ENCODE measurements at places on chromosomes 7 and 10.

- no peak for DNase-seq
Observed at GRCh38 chr7:50211130-50212015, 93.1 kb upstream of the IKZF1 start.

- no peak for DNase-seq
Observed at GRCh38 chr7:129748356-129749109, 137.0 kb downstream of the NRF1 start.

DNA sequence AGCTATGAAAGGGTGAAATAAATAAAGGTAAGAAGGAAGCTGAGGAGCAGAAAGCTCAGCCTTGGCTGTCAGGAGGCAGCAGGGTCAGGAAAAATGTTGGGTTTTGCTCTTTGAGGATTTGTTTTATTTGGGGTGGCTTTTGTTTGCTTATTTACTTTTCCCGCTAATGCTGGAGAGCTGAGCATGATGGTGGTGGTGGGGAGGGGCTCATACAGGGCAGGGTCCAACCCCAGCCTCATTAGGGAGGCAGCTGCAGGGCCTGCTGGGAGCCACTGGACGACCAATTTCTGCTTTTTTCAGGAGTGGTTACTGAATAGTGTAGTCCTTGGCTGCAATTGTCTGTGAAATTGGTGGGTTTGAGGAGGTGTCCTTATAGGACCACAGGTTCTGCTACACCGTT is 36.3 kb downstream of the CCM2 start:
- DNase-seq = no peak

- DNase-seq = no peak
Observed at GRCh38 chr7:13751766-13752165, 237.7 kb downstream of the ETV1 start.

- DNase-seq = no peak
Observed at GRCh38 chr7:50095634-50096033, 2.6 kb upstream of the ZPBP start.

DNA sequence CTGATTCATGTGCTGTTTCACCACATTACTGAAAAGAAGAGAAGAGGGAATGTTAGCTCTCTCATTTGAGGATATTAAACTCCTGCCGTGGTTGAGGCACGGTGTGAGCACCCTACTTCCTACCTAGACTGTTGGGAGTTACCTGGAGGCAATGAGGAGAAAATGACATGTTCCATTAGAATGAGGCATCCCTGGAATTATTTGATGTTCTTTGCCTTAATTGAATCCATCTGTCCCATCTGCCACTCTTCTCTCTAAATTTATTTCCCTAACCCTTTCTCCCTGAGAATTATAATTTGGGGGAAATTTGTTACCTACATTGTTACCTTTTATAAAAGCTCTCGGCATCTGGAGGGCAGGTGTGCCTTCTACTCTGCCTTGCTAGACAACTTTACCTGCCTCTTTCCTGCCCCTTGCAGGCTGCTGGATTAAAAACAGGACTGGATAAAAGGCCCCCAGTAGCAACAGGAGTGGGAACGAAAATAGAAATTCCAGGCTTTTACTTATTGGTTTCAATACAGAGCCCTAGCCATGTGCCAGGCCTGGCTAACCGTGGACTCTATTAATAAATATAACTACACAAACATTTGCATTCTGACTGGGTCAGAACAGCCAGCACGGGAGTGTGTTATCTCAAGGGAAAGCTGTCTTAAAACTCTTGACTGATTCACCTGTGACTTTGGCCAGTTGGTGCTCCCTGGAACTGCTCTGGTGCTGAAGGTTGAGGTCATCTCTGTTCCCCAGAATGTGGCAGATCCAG is 4.4 kb upstream of the ATXN7L1 start:
- no peak for DNase-seq

GRCh38 chr10:58797356-58797755 is 284.7 kb downstream of the BICC1 start:
- no peak for DNase-seq

DNA sequence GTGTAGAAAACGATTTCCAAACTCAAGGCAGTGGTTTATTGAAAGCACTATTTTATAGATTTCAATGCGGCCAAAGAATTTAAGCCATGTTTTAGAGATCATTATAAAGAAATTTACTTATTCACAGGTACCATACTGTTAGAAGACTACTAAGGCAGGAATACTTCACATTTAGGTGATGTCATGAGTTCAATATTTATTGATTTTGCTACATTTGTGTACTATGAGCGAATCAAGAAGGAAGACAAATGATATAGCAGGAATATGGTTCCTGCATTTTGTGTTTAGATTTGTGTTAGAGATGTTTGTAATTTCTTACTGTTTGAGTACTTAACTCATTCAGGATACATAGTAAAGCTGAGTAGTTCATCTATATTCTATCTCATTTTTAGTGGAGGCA is 1.7 kb upstream of the FBXW4 start:
- no peak for DNase-seq

All from stimulated activated CD4-positive, alpha-beta T cell treated with anti-CD3 and anti-CD28 coated beads, Interleukin-15, amount 100 ng/mL, for 1 hour (primary cell).